ENCODE measurements at places on chromosomes 11 and 22.
A peak's percentile ranks its signal among the peaks of the same experiment; 100 is the strongest.

GRCh38 chr11:85742873-85743275 lies 56.9 kb upstream of the CCDC89 start:
- DNase-seq: no peak

DNA sequence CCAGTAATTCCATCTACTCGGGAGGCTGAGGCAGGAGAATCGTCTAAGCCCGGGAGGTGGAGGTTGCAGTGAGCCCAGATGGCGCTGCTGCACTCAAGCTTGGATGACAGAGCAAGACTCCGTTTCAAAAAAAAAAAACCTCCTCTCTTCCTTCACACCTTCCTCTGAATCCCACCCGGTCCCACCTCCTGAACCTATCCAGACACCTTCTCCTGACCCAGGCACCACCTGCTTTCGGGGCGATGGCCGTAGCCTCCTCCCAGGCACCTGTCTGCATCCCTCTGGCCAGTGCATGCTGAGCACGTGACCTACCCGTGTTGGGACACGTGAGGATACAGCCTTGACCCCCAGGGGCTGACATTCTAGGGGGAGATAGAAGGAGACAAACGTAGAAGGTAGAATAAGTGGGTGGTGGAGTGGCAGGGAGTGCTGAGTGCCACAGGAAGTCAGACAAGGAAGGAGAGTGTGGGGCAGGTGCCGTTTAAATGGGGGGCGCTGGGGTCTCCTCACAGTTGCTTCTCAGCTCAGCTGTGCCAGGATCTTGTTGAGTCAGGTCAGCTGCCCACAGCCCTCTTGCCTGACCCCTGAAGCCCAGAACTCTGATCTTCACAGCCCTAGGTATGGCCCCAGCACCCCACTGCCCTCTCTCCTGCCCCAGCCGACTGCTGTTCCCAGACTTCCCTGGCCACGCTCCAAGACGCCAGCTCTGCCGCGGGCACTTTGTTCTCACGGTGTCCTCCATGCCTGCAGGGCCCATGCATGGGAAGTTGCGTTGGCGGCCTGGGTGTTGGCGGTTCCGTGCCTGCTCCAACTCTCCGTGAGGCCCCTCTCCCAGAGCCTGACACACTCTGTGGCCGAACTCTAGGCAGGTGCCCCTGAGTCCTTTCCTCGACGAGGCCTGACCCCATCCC lies 1.2 kb upstream of the MIOX start:
- no peak for DNase-seq

DNA sequence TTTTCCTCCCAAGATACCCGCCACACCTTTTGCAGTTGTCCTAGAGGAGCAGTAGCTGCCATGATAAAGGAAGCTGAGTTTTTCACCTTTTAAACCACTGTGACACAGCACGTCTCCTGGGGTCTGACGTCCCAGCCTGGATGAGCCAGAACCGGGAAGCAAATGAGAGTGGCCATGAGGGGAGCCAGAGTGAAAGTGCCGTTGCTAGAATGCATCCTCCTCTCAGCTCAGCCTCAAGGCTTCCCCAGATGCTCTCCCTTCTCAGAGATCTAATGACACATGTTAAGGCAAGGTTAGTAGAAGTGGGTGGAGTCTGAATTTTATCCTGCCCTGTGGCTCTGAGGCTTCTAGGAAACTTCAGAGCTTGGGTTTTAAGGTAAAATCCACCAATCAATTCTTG lies 23.4 kb upstream of the HTR3A start:
- no peak for DNase-seq

- peak; percentile 49 for DNase-seq
Observed at GRCh38 chr11:46826310-46827044, 19.6 kb downstream of the CKAP5 start.

DNA sequence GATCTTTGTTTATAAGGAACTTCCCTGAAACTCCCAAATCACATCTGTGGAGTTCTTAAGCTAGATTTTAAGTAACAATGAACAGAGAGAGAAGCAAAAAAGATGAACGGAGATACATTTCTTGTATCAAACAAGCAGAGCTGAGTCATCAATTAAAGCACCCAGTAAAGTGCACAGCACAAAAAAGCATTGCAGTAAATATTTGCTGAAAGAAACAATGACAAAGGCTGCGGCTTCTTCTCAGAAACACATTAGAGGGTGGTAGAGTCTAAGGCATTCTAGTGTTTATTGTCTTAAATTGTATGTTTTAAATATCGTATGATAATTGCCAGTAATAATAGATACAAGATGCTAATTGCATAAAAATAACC lies 941.6 kb upstream of the CHORDC1 start:
- DNase-seq: no peak

- no peak for DNase-seq
Observed at GRCh38 chr11:22465620-22466019, 127.4 kb downstream of the SLC17A6 start.

- DNase-seq: no peak
Observed at GRCh38 chr22:27170491-27170890, 513.1 kb downstream of the MIAT start.

GRCh38 chr11:1548221-1549070 lies 23.6 kb downstream of the DUSP8 start:
- no peak for DNase-seq

- no peak for DNase-seq
Observed at GRCh38 chr11:67002921-67003411, 20.0 kb upstream of the SYT12 start.

DNA sequence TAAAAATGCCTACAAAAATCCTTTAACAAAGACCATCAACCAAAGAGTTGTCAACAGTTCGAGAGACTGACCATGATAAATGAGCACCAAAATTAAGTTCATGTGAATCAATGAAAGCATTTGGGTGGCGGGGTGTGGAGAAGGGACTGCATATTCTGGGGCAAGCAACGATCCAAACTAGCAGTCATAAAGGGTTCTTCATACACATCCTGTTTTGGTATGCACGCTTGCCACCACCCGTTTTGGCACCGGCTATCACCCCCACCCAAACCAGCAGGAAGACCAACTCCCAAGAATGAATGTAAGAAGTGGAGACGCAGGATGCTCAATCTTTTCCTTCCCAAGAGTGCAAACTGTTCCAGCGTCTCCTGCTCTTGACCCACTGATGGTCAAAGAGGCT lies 80.8 kb downstream of the SGSM3 start:
- no peak for DNase-seq

DNA sequence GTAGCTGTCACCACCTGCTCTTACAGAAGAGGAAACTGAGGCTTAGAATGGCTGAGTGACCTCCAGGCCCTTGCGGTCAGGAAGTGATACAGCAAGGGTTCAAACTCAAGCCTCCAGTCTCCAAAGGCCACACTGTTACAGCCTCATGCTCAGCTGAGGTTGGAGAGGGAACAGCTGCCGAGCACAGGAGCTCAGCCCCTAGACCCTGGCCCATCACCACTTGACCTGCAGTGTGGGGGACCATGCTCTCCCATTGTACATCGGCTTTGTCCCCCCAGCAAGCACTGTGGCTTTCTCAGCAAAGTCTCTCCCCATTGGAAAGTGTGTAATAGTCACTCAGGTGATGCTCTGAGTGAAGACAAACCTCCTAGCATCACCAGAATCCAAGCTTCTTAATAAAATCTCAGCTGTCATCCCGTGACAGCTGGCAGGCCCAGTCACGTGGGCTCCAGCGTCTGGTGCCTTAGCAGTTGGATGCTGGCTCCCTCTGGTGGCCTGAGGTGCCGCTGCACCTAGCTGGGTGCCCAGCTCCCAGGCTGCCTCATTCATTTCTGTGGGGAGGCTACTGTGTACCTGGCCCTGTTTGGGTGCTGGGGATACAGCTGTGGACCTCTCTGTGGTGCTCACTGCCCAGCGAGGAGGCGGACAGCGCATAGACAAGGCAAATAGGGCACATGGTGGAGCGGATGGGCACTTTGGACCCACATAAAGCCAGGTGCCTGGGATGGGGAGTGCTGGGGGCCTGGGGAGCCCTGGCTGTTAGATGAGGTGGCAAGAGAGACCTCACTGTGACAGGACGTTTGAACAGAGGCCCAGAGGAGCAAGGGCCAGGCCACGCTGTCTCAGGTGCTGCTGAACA lies 19.1 kb upstream of the MYRF start:
- DNase-seq: peak; percentile 68
